ENCODE measurements at places on chromosomes 16 and 17. TPM values are rescaled to one million over a fixed set of nuclear protein-coding genes. Genes with fewer than 3 reads are reported as not detected.

GRCh38 chr16:78353640-78354275 lies 254.3 kb downstream of the WWOX start:
- no peak for DNase-seq

GRCh38 chr17:46002311-46002972 lies 3.4 kb downstream of the STH start:
- DNase-seq, result peak; percentile 78

- DNase-seq, result no peak
Observed at GRCh38 chr17:66747578-66748275, 87.2 kb upstream of the CACNG5 start.

- DNase-seq, result no peak
Observed at GRCh38 chr17:7020894-7021664, 1.8 kb upstream of the BCL6B start.

- DNase-seq, result no peak
Observed at GRCh38 chr16:75053791-75054555, 55.1 kb downstream of the ZNRF1 start.

DNA sequence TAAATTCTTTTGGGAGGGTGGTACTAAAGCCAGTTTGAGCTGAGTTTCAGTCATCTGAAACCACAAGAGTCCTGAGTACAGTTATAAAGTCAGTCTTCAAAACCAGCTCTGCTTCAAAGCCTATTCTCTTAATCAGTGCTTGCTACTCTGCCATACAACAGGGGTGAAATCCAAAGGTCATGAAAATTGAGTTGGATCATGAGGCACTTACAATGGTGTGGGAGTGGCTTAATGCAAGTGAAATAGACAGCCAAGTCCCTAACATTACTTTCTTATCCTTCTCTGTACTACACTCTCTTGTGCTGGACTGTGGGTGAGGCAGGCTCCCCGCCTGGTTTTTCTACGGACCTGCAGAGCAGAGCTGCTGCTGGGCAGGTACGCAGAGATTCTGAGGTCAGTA lies 12.4 kb downstream of the CBLN1 start:
- no peak for DNase-seq

DNA sequence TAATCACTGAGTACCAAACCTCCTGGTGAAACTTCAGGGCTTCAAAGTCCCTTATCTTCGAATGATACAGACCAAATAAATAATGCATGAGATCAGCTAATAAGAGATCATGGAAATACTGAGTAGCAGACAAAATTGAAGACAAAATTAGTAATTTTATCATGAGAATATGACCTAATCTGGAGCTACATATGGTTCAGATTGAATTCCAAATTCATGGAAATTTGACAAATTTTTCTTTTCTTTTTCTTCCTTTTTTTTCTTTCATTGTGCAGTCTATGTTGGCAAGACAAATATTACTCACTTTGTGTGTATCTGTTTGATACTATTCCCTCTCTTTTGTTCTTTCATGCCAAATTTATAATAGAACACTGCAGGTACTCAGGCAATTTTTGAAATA lies 218.1 kb upstream of the KCNJ16 start:
- DNase-seq, result no peak

- no peak for DNase-seq
Observed at GRCh38 chr16:61128545-61129323, 907.5 kb downstream of the CDH8 start.

- no peak for DNase-seq
Observed at GRCh38 chr17:42509841-42510240, 26.2 kb upstream of the NAGLU start.

DNA sequence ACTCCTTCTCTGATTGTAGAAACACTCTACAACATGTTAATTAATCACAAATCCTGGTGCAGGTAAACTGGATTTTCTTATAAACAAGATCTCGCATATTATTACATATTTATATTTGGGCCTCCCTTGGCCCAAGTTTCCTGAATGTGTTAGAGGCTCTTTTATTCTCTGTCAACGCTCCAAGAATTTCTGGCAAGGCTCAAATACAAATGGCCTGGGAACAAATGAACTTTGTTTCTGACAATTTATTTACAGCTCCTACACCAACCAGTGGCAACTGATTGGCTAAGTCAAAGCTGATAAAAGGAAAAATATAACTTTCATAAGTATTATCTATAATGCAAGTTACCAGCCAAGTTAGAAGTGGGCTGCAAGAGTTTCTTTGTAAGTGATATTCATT lies 64.9 kb upstream of the CORO6 start:
- no peak for DNase-seq

DNA sequence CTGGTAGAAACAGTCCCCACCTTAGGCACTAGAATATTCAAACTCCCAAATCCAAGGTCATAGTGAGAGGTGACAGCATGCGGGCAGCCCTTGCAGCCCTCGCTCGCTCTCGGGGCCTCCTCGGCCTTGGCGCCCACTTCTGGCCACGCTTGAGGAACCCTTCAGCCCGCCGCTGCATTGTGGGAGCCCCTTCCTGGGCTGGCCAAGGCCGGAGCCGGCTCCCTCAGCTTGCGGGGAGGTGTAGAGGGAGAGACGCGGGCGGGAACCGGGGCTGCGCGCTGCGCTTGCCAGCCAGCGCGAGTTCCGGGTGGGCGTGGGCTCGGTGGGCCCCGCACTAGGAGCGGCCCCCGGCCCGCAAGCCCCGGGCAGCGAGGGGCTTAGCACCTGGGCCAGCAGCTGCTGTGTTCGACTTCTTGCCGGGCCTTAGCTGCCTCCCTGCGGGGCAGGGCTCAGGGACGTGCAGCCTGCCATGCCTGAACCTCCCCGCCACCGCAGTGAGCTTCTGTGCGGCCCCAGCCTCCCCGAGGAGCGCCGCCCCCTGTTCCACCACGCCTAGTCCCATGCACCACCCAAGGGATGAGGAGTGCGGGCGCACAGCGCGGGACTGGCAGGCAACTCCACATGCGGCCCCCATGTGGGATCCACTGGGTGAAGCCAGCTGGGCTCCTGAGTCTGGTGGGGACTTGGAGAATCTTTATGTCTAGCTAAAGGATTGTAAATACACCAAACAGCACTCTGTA lies 45.0 kb downstream of the KPNA2 start:
- DNase-seq, result no peak

- no peak for DNase-seq
Observed at GRCh38 chr16:26019381-26020242, 327.9 kb downstream of the HS3ST4 start.

DNA sequence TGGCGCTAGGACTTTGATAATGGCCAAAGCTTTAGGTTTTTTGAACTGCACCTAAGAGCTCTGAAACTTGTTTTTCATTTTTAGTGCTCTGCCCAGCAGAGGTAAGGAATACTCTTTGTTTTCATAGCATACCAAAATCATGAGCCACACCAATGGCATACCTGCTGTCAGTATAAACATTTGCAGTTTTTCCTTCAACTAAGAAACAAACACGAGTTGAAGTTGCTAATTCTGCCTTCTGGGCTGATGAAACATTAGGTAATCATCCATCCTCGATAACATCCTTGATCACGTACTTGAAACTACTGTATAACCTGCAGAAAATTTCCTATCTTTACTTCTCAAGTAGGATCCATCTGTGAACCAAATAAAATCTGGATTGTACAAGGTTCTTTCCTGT lies 20.6 kb upstream of the B4GALNT2 start:
- no peak for DNase-seq

GRCh38 chr17:42608305-42609181 lies 631 bp downstream of the RETREG3 start:
- DNase-seq, result no peak

DNA sequence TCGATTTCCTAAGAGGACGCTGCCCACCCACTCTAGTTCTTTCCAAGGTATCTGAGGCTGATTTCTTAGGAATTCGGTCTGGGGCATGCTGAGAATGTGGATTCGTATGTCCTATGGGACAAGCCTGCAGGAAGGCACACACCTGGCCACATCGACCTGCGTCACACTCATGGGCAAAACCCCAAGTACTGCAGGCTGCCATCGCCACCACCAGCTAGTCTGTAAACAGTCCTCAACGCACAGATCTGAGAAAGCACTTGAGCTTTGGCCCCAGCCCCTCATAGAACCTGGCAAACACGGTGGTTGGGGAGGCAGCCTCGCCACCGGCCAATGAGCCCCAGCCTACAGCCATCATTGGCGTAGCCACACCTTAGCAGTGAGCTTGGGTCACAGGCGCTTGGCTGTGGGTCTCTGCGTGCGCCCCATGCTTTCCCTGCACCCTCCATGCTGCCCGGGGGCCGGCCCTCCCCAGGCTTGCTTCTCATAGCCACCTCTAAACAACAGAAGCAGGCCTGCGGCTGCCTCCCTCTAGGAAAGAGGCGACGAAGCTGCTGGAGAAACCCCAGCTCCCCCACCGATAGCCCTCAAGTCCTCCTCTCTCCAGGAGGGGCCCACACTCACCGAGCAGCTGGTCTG lies 75.1 kb downstream of the ZNF778 start:
- no peak for DNase-seq

DNA sequence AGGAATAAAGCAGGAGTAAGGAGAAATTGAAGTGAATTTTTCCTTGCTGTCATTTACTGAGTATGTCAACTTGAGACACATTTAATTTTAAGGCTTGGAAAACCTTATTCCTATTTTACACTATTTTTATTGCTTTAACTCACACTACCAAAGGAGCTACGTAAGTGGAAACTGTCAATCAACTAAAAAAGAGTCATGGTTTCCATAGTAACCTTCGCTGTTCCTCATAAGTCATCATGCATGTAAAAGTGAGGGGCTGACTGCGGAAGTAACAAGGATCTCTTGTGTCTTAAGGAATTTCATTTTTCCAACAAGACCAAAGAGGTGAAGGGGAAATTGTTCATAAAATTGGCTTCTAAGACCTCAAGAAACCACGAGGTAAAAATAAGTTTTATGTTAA lies 516.2 kb upstream of the CA10 start:
- DNase-seq, result no peak

GRCh38 chr16:81189100-81189664 lies 49.3 kb upstream of the BCO1 start:
- DNase-seq, result no peak

GTF3C1 gene
- 30.1 TPM for polyA plus RNA-seq

ENPP7 gene
- polyA plus RNA-seq, result not detected

PRR11 gene
- polyA plus RNA-seq, result 0.61 TPM

TBC1D28 gene
- not detected for polyA plus RNA-seq

NAGS gene
- polyA plus RNA-seq, result 0.45 TPM

NTN1 gene
- polyA plus RNA-seq, result not detected
